CD4-positive, alpha-beta T cell treated with Interleukin-2 at 100 ng/mL for 4 hours (primary cell): ENCODE measurements at places on chromosomes 11 and 22.

DNA sequence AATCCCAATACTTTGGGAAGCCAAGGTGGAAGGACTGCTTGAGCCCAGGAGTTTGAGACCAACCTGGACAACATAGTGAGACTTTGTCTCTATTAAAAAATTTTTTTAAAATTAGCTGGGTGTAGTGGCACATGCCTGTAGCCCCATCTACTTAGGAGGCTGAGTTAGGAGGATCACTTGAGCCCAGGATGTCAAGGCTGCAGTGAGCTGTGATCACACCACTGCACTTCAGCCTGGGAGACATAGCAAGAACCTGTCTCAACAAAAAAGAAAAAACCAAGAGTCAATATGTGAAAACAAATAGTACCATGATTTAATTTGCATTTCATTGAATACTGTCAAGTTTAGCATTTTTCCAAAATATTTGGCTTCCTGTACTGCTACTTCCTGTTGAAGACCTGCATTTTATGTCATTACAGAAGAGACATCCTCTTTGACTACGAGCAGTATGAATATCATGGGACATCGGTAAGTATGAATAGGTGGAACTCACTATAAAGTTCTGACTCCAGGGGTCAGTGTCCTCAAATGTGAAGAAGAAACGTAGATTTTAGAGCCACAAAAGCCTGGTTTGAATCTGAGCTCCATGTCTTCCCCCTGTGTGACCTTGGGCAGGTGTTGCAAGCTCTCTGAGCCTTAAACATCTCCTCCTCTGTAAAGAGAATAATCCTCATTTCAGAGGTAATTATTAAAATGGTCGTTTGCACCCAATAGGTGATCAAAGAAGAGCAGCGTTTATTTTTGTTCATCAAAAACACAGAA is 16.0 kb downstream of the CDC45 start:
- DNase-seq: peak; percentile 23

DNA sequence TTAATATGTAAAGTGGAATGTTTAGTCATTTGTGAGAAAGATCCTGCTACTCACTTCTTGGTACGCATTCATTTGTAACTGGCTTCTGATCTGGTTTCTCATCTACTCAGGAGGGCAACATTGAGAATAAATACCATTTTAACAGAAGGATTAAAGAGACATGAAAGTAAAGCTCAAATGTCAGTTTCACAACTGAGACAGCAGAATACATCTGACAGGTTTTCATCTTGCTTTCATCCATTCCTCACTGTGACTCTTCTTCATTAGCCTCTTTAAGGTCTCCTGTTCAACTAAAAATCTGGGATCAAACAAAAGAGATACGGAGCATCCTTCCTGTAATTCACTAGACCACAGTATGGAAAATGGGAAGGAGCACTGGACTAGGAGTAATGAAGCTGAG is 31.4 kb upstream of the CCDC89 start:
- DNase-seq: no peak

DNA sequence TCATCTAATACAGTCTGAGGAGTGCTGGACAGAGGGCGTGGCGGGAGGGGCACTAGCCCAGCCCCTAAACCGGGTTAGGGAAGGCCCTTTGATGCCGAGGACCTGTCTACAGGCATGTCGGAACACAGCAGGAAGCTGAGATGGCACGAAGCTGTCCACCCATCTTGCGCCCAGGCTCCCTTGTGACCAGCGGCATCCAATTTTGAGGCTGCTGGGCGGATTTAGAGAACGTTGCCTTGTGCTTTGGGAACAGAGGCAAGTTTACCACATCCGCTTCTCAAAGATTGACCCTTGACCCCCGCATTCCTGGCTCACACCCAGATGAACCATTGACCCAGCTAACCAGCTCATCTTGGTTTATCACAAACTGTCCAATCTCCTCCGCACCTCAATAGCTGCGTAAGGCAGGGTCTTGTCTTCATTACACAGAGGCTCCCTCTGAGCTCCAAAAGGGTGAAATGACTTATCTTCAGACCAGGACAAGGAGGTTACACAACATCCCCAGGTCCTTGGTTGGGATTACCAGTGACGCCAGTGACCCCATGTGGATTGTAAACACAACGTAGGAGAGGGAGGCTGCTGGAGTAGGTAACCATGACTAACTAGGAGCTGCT is 4.5 kb downstream of the FAM83F start:
- DNase-seq: no peak

GRCh38 chr11:119693253-119693815 is 35.7 kb downstream of the NECTIN1 start:
- no peak for DNase-seq

- no peak for DNase-seq
These were observed 25.7 kb upstream of the GAL start for GRCh38 chr11:68658661-68659060.

- no peak for DNase-seq
These were observed 106.9 kb downstream of the KIAA1671 start for GRCh38 chr22:25059438-25059837.

- no peak for DNase-seq
These were observed 903.7 kb downstream of the FAM181B start for GRCh38 chr11:81829976-81830375.

DNA sequence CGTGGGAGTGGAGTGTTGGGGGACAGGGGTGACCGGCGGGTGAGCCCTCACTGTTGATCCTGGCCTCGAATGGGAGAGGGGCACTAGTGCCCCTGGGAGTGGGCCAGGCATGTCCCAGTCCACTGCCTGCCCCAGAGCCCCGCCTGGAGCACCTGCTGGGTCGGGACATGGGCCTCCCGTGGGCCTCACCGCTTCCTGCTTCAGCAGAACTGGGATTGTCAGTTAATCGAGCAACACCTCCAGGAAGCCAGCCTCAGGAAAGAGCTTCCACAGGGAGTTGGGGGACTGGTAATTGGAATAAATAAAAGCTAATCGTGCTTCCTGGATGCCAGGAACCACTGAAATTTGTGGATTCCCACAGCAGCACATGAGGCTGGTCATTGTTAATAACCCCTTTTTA is 43.8 kb downstream of the PARVB start:
- DNase-seq: no peak

- DNase-seq: peak; percentile 48
These were observed 13.0 kb upstream of the EIF3D start for GRCh38 chr22:36541831-36542411.

- no peak for DNase-seq
These were observed 22.9 kb upstream of the FCHSD2 start for GRCh38 chr11:73164803-73165540.

GRCh38 chr22:25212337-25212736 is 7.1 kb upstream of the CRYBB2 start:
- DNase-seq: no peak

- DNase-seq: no peak
These were observed 108.9 kb upstream of the OLFML1 start for GRCh38 chr11:7376386-7376785.

DNA sequence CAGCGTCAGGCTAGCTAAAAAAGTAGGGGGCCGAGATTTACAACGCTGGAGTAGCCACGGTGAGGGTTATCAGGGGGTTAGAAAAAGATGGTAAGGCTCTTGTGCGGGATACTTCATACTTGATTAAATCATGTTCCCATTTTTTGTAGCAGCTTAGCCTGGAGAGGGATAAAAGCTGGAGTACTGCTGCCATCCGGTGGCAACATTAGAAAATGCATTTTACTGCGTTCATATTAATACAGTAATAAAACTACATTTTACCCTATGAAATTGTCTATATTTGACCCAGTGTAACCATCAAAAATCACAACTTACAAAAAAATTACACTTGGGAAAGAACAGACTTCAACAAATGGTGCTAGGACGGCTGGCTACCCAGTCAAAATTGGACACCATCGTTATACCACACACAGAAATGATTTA is 17.3 kb downstream of the RPUSD4 start:
- peak; percentile 26 for DNase-seq

DNA sequence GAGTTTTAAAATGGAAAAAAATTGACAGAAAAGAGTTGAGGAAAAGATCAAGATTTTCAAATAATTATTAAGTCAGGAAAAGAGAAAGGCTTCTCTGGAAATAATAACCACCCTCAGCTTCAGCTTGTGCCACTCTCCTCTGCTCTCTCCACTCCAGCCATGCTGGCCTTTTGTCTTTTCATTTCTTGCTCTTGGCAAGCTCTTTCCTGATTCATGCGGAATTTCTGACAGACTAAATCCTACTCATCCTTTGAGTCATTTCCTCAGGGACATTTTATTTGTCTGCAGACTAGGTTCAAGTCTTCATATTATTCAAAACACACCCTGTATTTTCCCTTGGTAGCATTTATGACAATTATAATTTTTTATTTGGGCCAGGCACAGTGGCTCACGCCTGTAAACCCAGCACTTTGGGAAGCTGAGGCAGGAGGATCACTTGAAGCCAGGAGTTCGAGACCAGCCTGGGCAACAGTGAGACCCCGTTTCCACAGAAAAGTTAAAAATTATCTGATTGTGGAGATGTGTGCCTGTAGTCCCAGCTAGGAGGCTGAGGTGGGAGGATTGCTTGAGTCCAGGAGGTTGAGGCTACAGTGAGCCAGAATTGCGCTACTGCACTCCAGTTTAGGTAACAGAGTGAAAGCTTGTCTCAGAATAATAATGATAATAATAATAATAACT is 7.8 kb upstream of the P4HA3 start:
- DNase-seq: no peak

GRCh38 chr22:44190381-44190976 is 9.8 kb downstream of the PARVG start:
- no peak for DNase-seq

DNA sequence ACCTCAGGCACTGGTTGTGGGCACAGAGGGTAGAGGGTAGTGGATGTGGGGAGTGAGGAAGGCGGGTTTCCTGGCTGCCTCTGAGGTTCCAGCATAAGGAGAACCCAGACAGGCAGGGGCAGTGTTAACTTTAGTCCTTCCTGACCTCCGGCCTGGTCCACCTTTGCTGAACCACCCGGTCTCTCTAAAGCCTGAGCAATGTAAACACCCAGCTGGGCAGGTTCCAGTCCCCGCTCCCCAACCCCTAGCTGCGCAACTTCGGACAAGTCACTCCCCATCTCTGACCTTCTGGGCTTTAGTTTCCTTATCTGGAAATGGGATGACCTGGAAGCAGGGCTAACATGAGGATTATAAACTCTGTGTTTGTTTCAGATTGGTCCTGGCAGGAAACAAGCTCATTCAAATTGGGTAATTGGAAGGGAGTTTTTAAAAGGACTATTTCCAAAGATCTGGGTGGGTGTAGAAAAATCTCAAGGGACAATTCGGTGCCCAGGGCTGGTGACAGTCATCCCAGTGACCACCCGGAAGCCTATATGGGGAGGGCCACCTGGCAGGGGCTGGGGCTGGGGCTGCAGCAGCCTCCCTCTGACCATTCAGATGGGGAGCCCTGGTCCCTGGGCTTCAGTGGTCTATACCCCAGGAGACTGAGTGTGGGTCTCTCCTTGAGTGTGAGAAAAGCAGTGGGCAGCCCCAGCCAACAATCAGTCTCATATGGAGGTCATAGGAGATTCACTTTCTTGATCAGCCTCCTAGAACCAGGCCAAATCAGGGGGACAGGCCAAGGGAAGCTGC is 108.3 kb upstream of the SYT13 start:
- DNase-seq: no peak

- peak; percentile 80 for DNase-seq
These were observed 1.4 kb downstream of the MFNG start for GRCh38 chr22:37484480-37485394.

GRCh38 chr11:77151804-77152509 is 23.9 kb downstream of the MYO7A start:
- peak; percentile 24 for DNase-seq

DNA sequence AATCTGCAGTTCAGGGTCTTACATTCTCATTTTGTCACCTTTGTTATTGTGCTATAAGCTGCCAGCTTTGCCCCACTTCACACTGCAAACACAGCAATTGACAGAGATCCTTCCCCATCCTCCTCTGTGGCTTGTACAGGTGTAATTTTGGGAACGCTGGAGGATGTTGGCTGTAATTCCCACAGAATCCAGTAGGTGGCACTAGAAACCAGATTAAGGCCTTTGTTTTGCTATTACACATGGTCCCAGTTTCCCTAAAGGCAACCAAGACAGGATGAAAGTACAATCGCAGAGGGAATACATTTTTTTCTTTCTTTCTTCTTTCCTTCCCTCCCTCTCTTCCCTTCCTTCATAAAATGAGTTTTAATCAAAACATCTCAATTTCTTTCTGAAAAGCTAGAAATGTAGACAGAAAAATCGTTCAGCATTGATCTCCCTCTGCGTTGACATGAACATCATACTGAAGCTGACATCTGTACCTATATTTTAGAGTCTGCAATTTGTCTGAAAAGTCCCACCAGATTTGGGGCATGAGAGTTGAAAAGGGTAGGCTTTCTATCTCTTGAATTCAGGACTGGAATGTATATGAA is 21.3 kb upstream of the NELL1 start:
- DNase-seq: peak; percentile 57

DNA sequence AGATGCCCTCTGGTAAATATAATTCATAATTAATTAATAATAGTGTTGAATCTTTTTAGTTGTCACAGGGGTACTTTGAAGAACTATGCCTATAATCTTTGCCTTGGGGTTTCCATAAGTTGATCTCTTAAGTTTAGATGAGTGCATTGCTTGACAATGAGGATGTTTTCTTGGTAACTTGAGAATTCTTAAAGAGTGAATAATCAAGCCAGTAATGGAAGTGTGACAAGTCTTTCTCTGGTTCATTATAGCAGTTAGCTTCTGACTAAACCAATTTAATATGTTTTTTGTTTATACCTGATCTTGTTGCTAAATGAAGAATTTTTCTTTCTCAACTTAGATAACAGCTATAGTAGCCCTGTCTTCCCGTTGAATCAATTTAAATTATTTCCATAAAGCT is 46.2 kb downstream of the ATXN10 start:
- DNase-seq: no peak

- no peak for DNase-seq
These were observed 12.6 kb downstream of the PPARA start for GRCh38 chr22:46162771-46163556.

GRCh38 chr22:18057568-18058209 is 20.1 kb upstream of the PEX26 start:
- DNase-seq: no peak

DNA sequence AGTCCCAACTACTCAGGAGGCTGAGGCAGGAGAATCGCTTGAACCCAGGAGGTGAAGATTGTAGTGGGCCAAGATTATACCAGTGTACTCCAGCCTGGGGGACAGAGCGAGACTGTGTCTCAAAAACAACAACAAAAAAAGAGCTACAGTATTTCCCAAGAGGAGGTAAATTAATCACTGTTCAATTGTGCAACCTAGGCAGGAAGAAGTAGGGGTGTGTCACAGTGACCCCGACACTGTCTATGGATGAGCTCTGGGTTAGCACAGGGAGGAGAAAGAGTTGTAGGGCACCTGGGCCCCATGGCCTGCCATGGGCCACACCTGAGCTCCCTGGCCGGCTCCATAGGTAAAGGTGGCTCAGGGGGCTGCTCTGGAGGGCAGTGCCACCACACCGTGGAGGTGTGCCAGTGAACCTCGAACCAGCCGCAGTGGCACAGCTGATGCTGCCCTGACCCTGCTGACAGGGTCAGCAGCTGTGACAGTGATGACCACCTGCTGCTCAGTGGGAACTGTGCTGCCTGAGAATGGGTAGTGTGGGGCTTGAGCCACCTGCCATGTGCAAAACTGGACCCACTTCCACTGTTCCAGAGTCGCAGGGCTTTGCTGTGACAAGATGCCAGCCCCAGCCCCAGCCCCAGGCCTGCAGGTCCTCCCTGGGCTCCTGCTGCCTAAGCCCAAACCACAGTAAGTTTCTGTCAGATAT is 84.0 kb upstream of the PITPNB start:
- DNase-seq: no peak
